ENCODE measurements at places on chromosomes 2 and 18. TPM values are rescaled to one million over a fixed set of nuclear protein-coding genes. Genes with fewer than 3 reads are reported as not detected.

Gene PSD4
- total RNA-seq, result 91.3 TPM

Gene TRABD2A
- 40.2 TPM for total RNA-seq

Gene ADD2
- total RNA-seq, result 0.43 TPM

Gene LIPG
- total RNA-seq, result 42.0 TPM

Gene IL1B
- 6.4 TPM for total RNA-seq

Gene YWHAQ
- total RNA-seq, result 204 TPM

All from mucosa of descending colon (tissue), 3 donors.